ENCODE measurements at places on chromosomes 1 and 21. TPM values are rescaled to one million over a fixed set of nuclear protein-coding genes. Genes with fewer than 3 reads are reported as not detected.

The KCNQ4 gene
- total RNA-seq = not detected

The OR2T29 gene
- not detected for total RNA-seq

The TRIM46 gene
- 2.5 TPM for total RNA-seq

The NUDT17 gene
- 2.3 TPM for total RNA-seq

The FAM163A gene
- not detected for total RNA-seq

- DNase-seq = peak; percentile 9
Observed at GRCh38 chr1:32273391-32274208, 18.3 kb upstream of the HDAC1 start.

DNA sequence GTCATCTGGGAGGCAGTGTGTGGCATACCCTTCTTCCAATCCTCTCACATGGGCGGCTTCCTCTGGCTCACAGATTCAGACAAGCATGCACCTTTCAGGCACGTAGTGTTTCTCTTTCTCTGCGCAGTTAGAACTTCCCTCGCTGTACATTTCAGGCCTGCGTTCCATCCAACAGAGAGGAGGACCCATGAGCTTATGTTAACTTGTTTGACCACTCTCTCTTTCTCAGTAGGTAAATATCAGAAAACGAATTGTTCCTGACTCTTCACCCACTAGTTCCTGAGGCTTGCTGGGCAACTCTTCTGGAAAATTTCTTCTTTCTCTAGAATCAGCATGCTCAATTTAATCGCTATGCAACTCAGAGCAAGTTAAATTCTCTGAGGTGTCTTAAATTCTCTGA lies 85.5 kb downstream of the DDX20 start:
- DNase-seq = no peak

DNA sequence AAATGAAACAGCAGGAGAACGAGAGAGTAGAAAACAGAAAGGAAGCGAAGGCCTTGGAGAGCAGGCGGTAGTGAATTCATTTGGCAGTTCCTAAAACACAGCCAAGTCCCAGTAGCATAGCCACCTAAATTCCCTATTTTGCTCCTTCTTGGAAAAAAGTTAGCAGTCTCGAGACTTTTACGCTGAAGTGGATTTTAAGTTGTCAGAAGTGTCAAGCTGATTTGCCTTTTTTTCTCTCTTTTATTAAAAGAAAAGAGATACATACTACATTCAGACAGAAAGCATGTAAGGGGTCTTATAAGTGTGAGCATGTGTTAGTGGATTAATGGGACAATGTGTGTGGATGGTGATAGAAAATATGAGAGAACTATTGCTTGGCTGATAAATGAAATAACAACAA lies 19.2 kb downstream of the NFIA start:
- DNase-seq = no peak

DNA sequence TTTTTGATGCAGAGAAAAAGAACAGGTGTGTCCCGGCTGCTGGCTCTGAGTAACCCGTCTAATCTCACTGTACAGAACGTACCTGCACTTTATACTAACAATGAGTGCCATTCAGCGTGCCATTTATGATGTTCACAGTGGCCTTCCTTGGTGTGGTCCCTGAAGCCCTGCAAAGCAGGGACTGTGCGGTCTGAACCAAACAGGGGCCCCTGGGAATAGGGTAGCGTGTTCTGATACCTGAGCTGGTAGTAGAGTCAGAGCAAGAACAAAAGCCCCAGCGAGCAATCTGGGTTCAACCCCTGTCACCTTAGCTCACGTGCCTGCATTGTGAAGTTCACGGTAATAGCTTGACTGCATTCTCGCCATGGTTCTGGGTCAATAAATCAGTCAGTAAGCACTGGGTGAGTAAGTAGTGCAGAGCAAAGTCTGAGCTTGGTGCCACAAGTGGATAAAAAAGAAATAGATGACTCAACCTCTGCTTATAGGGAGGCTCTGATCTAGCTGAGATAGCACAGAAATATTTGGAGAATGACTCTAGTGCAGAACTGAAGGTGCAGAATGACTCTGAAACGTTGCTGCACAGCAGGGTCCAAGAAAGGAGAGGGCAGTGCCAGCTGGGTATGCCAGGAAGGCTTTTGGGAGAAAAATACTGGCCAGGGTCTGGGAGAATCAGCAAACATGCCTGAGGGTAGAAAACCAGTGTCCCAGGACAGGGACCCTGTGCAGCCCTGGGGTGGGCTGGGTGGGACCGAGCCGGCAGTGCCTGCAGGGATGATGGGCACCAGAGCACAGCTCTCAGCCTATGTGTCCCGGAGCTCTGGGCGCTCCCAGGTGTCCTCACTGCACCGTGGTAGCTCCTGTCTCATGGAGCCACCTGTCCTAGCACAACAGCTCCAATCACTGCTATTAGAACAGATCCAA lies 125.9 kb downstream of the RHOU start:
- peak; percentile 87 for DNase-seq

- DNase-seq = no peak
Observed at GRCh38 chr1:223038288-223039006, 104.6 kb downstream of the TLR5 start.

DNA sequence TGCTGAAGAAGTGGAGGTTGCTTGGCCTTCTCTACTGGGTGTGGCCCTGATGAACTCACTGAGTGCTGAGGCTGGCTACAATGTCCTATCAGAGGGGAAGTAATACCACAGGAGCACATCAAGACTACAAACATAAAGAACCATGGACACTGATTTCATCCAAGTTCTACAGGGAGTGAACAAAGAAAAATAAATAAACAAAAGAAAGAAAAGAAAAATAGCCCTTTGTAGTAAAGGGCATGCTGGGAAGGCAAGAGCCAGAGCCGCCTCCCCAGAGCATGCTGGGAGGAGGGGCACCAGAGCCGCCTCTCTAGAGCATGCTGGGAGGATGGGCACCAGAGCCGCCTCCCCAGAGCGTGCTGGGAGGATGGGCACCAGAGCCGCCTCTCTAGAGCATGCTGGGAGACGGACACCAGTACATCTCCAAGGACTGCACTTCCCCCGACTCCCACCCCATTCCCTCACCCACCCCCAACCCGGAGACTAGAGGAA lies 65.9 kb downstream of the LAMC2 start:
- DNase-seq = no peak
